ENCODE measurements at places on chromosomes 4 and X. TPM values are rescaled to one million over a fixed set of nuclear protein-coding genes. Genes with fewer than 3 reads are reported as not detected.

ATP8A1 gene
- 2.1 TPM for total RNA-seq

PRKX gene
- total RNA-seq = 4.2 TPM

SPARCL1 gene
- total RNA-seq = 208 TPM

CITED1 gene
- not detected for total RNA-seq

ERAS gene
- not detected for total RNA-seq

PAGE2B gene
- total RNA-seq = not detected

SPANXC gene
- not detected for total RNA-seq

HDX gene
- total RNA-seq = 1.2 TPM

ZCCHC4 gene
- 4.1 TPM for total RNA-seq

TRIM2 gene
- total RNA-seq = 19.0 TPM

AMTN gene
- total RNA-seq = not detected

NWD2 gene
- total RNA-seq = not detected

FAM9B gene
- not detected for total RNA-seq

SLC25A5 gene
- total RNA-seq = 177 TPM

ADH1C gene
- total RNA-seq = 3.7 TPM

MAOA gene
- 121 TPM for total RNA-seq

ALB gene
- total RNA-seq = not detected

MAGEC1 gene
- total RNA-seq = not detected

All from cardiac ventricle fibroblast (primary cell).